ENCODE measurements at places on chromosomes 16 and 17.

- no peak for DNase-seq
Observed at GRCh38 chr17:7383371-7383741, 2.5 kb downstream of the TNK1 start.

GRCh38 chr16:67941469-67942199 is 2.3 kb downstream of the LCAT start:
- no peak for DNase-seq

- no peak for DNase-seq
Observed at GRCh38 chr16:80604600-80605355, 64.0 kb downstream of the DYNLRB2 start.

DNA sequence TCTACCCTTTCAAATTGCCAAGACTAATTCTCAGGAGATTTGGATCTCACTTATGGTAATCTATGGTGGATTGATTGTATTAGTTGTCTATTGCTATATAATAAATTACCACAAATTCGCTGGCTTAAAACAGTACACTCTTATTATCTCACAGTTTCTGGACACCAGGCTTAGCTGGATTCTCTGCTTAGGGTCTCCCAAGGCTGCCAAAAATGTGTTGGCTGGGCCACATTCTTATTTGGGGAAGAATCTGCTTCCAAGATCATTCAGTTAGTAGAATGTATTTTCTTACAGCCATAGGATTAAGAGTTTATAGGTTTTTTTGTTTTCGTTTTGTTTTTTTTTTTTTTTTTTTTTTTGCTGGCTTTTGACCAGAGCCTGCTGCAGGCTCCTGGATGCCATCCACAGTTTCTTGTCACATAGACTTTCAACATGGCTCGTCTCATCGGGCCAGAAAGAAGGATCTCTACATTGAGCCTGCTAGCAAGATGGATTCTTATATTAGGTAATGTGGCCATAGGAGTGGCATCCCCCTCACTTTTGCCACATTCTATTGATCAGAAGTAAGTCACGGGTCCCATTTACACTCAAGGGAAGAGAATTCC is 415.3 kb downstream of the KIF2B start:
- DNase-seq, result no peak

- DNase-seq, result no peak
Observed at GRCh38 chr16:24825696-24826095, 20.1 kb upstream of the SLC5A11 start.

GRCh38 chr17:43723697-43724359 is 34.8 kb downstream of the SOST start:
- DNase-seq, result no peak

- DNase-seq, result no peak
Observed at GRCh38 chr17:43813386-43813785, 19.6 kb downstream of the MPP3 start.

GRCh38 chr17:59492091-59492451 is 73.3 kb upstream of the DHX40 start:
- DNase-seq, result no peak

DNA sequence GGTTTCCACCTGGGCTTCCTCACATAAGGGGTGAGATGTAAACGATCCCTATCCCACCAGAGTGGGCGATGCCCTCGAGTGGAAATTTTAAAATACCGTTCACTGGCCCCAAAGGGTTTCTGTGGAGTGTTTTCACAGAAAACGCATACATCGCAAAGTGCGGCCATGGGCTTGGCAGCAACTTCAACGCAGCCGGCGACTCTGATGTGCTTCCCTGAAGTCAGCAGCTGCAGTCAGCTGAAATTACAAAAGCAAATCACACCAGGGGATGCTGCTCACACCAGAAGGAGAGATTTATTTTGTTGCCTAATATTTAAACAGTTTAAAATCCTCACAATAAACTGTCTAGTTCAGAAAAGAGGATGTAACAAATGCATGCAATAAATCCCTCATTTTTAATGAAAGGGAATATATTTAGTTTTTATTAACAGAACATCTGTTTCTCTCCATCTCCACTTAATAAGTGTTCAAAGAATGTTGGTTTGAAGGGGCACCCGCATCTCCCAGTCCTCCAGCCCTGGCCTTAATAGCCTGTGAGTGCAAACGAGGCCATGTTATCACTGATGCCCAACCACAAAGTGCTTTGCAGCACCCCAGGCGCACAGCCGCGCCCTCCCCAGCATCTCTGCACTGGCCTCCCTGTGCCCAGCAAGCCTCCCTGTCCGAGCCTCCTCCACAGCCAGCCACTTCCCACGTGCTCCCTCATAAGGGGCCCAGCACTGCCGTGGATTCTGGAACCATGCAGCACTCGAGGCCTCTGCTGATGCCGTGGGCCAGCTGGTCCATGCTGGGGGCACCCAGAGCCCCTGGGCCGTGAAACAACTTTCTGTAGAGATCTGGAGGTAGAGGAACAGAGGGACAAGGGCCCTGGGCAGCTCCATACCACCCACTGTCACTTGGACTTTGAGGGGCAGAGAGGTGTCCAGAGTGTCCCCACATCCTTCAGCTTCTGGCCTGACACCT is 17.3 kb upstream of the XYLT2 start:
- DNase-seq, result no peak

All from CD4-positive, alpha-beta T cell treated with Interleukin-15 for 4 hours (primary cell).